ENCODE measurements at places on chromosomes 11 and 22.

GRCh38 chr11:10155793-10156490, 138.1 kb downstream of the SBF2 start:
- DNase-seq = no peak

- DNase-seq = no peak
Observed at GRCh38 chr22:40412441-40412840, 42.0 kb downstream of the SGSM3 start.

DNA sequence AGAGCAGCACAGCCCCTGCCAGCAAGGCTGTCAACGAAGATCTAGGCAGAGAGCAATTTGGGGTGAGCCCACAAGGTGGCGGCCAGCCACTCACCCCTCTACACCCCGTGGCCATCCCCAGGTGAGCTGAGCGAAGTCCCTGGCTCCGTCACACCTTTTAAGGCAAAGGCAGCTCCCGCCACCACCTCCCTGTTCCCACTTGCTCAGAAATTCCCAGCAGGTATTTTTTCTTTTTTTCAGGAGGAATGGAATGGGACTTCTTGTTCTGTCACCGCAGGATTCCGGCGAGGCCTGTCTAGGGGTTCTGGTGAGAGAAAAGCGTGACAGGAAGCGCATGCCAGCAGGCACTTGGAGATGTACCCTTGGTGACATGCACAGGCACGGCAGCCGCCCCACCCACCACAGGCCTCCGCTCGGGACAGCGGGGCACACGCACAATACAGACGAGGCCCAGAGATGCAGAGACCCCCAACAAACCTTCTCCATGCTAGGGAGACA, 10.0 kb downstream of the RPL3 start:
- no peak for DNase-seq

DNA sequence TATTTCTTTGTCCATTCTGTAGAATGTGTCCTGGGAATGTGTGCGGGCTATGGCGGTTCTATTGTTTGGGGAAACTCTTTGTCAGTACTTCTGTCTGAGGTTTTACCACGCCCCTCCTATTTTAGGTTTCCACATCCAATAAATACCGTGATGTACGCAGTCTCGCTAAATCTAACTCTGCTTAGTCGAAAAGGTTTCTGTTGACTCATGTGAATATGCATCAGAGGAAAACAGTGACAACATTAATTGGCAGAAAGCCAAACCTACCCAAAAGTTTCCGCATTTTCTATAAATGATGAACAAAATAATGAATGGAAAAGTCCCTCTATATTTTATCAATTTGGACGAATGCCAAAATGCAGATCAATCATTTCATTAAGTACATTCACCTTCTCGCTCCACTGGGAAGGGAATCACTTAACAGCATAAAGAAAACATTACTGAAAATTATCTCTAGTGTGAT, 143.4 kb downstream of the MAML2 start:
- DNase-seq = no peak

- no peak for DNase-seq
Observed at GRCh38 chr11:88692306-88693086, 355.0 kb upstream of the CTSC start.

- no peak for DNase-seq
Observed at GRCh38 chr11:58994171-58994570, 54.9 kb downstream of the GLYATL1 start.

GRCh38 chr22:27088026-27088425, 430.6 kb downstream of the MIAT start:
- no peak for DNase-seq

- no peak for DNase-seq
Observed at GRCh38 chr11:20026629-20027555, 133.4 kb downstream of the DBX1 start.
